GM23248 (cell line): ENCODE measurements at places on chromosomes 6 and 20.

GRCh38 chr6:78324213-78324612, 543.1 kb upstream of the IRAK1BP1 start:
- DNase-seq, result peak; percentile 19

- peak; percentile 35 for DNase-seq
These were observed 430.3 kb upstream of the SOX4 start for GRCh38 chr6:21163110-21163837.

DNA sequence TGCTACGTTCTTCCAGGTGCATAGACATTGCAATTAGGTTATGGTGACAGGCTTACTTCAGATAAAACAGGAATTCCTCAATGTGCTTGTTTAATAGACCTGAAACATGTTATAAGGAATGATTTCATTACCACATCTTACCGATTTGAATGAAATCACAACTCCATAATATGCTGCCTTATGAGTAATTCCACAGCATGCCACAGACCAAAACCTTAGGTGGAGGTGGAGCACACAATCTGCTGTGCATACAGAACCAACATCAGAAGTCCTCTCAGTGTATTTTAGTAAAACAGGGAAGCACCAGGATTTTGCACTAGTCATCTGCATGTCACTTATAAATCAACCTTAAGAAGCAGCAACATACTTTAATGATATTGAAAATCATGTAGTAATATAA, 148.9 kb upstream of the TSHZ2 start:
- DNase-seq, result no peak

GRCh38 chr6:56343295-56343694, 95.9 kb upstream of the COL21A1 start:
- no peak for DNase-seq

- DNase-seq, result no peak
These were observed 126.4 kb downstream of the CEP57L1 start for GRCh38 chr6:109221543-109222195.

GRCh38 chr20:10369723-10370090, 64.3 kb downstream of the MKKS start:
- no peak for DNase-seq

- DNase-seq, result peak; percentile 24
These were observed 864.2 kb downstream of the KIF16B start for GRCh38 chr20:15708984-15709598.

GRCh38 chr6:5846335-5846734, 160.4 kb downstream of the NRN1 start:
- DNase-seq, result no peak

GRCh38 chr20:46213946-46214823, 94.1 kb downstream of the CDH22 start:
- DNase-seq, result no peak

DNA sequence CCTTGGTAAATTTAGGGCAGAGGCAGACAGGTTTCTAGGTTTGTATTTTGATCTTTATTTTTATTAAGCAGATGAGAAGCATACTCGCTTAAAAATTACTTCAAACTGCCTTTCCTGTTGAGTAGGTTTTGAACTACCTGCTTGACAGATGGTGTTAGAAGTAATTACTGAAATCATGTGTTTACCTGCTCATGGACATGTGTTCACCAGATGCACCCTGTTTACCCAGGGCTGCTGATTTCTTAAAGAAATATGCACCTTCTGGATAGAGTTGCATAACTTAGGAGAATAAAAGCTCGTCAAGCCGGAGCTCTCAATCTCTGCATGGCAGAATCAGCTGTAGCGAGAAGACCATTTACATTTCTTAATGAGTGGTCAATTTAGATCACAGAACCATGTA, 165.1 kb downstream of the CDKAL1 start:
- no peak for DNase-seq

DNA sequence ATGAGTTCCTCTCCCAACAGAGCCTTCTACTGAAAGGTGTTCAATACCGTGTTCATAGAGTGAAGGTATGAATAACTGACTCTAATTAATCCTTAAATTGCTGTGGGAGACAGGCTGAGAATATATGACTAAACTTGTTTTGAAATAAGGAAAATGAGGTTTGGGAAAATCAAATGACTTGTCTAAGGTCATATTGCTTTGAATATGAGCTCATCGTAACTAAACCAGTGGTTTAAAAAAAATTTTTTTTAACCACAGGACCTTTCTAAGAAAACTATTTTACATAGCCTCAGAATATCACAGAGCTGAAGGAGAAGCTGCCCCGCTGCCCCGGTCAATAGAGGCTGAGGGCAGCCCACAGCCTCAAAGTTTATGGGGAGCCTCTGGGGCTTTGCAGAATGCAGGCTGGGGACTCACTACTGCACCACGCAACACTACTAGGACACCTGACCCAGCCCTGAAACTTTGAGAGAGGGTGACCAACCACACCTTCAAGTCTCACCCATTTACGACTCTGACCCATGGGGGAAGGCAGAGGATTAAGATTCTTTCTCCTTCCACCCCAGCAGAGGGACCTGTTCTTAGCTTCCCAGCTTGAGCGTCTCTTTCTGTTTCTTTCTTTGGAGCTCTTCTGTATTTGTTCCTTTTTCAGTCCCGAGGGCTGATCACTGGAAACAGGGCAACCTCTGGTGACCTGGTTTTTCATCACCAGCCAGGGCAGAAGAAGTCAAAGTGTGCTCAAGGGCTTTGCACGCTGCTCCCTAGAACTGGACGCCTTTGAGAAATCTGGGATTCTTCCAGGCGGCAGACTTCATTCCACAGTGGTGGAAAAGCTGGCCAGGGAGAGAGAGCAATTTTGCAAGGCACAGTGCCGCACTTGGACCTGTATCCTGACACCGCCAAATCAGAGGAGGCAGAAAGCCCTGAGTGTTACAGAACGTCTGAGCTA, 220.2 kb downstream of the ATXN1 start:
- DNase-seq, result no peak

- DNase-seq, result no peak
These were observed 325.4 kb upstream of the PRDM1 start for GRCh38 chr6:105760746-105761145.

- peak; percentile 78 for DNase-seq
These were observed 79.1 kb downstream of the ELOVL4 start for GRCh38 chr6:79868098-79868722.

GRCh38 chr20:23129266-23129665, 43.1 kb upstream of the CD93 start:
- no peak for DNase-seq

GRCh38 chr6:40543776-40544175, 43.4 kb downstream of the LRFN2 start:
- DNase-seq, result no peak

- DNase-seq, result no peak
These were observed 8.2 kb downstream of the LY86 start for GRCh38 chr6:6596529-6597328.

GRCh38 chr6:53361549-53362031, 12.8 kb upstream of the ELOVL5 start:
- peak; percentile 70 for DNase-seq

DNA sequence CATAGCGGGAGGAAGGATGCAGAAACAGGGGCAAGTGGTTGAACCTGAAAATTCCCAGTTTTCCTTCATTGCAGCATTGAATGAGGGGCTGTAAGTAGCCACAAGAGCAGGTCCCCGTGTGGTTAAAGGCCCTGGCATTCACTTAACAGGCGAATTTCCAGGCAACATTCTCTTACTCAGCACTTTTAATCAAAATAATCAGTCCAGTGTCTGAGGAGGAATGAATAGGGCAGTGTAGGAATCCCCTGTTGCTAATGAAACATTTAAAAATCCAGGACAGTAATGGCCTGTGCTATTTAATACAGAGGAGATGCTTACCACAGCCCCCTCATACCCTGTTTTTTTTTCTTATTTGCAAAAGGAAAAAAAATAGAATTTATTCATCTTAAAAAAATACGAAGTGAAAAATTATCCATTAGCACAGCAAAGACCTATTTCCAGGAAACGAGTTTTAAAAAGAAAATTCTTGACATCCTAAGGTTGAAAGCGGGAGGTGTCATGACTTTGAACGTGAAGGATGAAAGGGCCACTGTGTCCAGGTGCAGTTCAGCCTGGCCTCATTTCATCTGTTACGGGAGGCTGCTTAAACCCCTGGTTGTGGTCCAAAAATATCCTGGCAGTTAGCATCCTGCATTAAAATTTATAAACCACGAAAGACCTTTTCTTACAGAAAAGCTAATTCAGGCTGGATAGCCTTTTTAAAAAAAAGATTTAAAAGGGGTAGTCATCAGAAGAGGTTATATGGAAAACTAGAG, 20.2 kb downstream of the MYLK4 start:
- no peak for DNase-seq

DNA sequence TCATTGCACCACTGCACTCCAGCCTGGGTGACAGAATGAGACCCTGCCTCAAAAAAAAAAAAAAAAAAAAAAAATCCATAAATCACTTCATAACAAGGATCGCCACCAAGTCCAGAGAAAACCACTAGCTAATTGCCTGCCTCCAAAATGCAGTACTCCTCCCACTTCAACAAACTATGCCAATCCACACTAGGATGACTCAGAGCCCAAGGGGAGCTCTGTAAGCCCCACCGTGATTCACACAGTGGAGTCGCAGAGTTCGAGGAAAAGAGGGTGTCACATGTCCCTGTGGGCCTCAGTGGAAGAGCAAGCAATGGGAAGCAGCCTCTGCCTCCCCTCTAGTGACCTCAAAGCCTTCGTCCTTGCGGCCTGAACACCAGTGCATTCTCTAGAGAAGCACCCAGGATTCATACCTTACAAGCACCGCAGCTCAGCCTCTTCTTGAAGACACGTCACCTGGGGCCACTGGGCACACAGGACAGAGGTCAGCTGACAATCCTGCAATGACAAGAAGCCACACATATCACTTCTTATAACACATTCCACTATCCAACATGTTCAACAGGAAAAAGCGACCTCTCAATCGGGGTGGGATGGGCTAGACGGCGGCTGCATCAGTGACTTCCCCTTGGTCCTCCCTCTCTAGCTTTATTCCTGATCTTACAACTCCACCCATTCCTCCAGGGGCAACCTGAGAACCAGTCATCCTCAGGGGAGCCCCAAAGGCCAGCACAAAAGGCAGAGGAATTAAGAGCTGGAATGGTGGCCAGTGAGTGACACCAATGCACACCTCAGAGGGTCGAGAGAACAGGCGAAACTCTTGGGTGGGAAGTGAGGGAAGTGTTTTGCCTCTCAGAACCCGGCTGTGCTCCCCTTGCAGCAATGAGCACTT, 8.9 kb downstream of the SNHG17 start:
- peak; percentile 98 for DNase-seq

GRCh38 chr6:43812850-43813578, 43.0 kb downstream of the VEGFA start:
- no peak for DNase-seq

GRCh38 chr6:149681209-149681608, 32.7 kb upstream of the KATNA1 start:
- DNase-seq, result no peak

GRCh38 chr6:10154251-10154650, 260.6 kb downstream of the TFAP2A start:
- DNase-seq, result no peak

GRCh38 chr20:3716195-3716834, 3.9 kb upstream of the SIGLEC1 start:
- peak; percentile 66 for DNase-seq

DNA sequence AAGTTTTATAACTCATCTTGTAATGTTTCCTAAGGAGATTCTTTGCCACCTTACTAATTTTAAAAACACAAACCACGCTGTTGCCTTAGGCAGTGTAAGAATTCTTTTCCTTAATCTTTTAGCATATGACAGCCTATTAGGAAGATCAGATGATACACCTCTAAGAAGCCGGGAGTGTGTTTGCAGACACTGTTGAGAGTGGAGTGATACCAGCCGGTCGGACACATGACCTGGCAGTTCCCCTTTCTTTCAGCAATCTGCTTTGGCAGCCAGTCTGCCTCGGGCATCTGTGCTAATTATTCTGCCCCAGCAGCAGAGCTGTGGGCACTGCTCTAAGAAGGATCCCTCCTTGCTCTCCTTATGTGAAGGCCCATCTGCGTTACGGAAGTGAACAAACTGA, 50.9 kb downstream of the PLCB4 start:
- no peak for DNase-seq

- peak; percentile 84 for DNase-seq
These were observed 447.5 kb upstream of the HSF2 start for GRCh38 chr6:121951918-121952379.

DNA sequence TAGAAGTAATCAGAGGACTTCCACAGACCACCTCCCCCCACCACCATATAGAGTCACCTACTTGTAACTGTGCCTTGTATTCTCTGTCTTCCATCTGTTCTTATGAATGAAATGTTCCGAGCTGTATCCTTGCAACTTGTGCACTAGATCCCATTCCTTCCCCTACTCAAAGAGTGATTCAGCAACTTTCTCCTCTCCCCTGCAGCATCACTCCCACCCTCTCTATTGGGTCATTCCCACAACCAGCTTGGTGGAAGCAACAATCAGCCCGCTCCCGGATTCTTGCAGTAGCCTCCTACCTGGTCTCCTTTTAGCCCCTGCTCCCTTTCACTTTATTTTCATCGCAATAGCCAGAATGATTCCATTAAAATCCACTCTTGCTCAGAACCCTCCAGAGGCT, 34.9 kb upstream of the REV3L start:
- DNase-seq, result no peak

DNA sequence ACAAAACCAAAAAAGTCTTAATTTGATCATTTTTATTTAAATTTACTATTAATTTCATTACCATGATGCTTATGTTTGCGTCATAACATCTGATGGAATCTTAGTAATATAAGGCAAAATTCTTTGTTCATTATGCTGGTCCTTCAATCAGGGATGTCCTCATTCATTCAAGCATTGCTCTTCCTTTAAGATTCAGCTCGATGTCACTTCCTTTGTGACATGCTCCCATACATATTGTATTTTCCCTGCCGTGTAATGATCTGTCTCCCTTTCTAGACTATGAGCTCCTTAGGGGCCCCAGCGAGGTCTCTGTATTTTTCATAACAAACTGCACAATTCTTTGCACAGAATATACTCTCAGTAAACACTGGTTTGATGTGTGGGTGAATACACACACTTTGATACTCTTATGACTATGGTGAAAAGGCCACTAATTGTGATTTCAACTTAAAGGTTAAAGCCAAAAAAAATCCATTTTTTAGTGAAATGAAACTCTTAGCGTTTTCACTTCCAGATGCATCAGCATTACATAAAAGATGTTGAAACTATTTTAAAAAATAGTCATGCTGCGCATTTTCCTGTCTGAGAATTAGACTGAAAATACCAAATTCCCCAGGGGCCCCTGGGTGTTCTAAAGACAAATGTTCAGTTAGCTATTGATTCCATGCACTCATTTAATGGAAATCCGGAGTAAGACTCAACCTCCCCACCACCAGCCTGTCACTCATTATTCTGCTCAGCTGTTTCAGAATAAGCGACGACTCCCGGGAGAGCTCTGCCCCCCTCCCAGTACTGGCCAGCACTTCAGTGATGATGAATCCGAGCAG, 169.7 kb downstream of the ATXN1 start:
- peak; percentile 38 for DNase-seq
